Epithelial cell of proximal tubule (primary cell): ENCODE measurements at places on chromosomes 7 and 10.

DNA sequence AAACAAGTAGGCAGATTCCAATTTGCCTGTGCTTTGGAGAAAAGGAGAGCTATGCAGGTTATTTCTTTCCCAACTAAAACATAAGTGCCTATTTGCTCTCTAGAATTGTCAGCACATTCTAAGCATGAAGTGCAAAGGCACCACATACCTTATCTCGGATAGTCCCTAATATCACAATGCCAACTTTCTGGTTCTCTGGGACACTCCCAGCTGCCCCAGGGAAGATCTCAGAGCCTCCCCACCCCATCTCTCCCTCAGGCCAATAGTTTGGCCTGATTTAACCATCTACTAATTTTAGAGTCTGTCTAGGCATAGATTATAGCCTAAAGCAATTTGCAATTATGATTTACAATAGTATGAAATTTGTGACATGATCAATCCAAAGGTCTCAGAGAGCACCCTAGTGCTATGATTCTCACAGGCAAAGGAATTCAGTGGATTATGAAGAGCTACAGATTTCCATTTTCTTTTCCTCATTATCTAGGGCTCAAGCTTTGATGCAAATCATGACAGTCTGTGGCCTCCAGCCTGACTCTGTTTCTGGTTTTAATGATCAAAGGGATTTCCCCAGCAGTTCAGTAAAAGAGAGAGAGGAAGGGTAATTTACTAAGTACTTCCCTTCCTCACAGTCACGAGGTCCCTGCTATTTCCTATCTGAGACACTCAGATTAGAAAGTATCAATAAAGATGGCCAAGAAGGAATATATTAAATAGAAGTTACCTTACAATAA lies 29.0 kb upstream of the IL6 start:
- no peak for DNase-seq

DNA sequence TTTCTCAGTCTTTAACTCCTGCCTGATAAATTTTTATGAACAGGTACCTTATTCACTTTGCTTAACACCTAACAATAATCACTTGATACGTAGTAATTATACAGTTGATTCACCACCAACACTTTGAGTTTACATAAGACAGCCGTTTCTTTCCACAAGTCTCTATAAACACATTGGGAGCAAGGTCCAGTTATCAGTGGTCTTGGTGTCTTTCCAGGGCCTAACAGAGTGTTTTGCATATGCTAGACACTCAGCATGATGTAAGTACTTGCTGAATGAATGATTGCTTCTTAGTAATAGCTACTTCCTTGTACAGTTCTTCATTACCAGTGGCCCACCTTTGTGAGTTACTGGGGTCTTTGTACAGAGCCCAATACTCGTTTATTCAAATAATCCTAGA lies 6.4 kb downstream of the CLDN12 start:
- DNase-seq, result peak; percentile 59

DNA sequence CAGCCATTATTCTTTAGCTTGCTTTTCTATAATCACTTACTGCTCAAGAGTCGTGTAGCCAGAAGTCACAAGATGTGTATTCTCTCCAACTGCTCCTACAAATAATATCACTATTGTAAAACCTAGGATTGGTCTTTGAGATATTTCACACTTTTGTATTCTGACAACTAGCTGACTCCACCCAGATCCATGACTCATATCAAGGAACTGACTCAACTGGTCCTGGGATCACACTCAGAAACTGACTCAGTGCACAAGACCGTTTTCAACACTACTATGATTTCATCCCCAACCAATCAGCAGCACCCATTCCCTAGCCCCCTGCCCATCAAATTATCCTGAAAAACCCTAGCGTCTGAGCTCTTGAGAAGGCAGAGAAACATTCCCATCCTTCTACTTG lies 56.5 kb upstream of the ORC5 start:
- DNase-seq, result no peak

DNA sequence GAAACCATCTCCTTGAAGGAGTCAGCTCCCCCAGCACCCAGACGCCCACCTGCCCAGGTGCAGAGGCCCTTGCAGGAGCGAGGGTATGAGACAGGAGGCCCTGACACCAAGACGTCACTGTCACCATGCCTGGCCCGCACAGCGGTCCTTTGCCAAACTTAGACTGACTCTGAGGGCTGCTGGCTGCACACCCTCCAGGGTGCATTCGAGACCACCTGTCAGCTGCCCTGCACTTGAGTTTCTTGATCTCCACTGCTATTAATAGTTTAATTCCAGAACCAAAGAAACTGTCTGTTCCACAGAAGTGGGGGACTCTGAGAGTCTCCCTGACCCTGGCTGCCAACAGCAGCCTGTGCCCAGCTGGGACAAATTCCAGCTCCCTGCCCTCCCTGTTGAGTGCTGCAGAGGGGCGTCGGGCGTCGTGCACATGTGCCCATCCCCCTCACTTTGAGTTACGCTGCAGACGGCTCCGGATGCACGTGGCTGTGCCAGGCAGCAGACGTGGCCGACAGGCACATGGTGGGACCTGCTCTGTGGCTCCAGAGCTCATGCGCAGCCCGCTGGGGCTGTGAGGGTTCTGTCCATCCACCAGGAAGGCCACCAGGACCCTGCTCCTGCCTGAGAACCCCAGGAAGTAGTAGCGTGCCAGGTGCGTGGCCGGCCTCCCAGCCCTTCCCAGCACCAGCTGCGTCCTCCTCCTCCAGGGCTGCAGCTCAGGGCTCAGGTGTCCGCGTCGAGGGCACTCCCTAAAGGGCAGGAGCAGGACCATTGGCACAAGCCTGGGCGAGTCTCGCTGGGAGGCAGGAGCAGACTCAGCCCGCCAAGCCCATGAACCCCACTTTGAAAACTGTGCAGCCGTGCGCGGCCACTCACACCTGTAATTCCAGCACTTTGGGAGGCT lies 24.8 kb downstream of the ELFN1 start:
- DNase-seq, result no peak
